ENCODE measurements at places on chromosomes 2 and 18.

DNA sequence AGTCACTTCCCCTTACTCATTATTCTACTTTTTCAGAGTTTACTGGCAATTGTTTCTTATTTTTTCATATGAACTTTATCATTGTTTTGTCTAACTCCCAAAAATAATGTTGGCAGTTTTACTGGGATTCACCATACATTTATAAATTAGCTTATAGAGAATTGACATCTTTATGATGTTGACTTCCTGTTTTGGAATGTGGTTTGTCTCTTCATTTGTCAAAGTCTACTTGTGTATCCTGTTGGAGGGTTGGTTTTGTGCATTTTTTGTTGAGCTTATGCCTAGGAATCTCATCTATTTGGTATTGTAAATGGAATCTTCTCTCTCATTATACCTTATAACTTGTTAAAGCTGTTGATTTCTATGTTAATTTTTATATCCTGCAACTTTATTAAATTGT, 16.4 kb downstream of the EPC2 start:
- no peak for DNase-seq

DNA sequence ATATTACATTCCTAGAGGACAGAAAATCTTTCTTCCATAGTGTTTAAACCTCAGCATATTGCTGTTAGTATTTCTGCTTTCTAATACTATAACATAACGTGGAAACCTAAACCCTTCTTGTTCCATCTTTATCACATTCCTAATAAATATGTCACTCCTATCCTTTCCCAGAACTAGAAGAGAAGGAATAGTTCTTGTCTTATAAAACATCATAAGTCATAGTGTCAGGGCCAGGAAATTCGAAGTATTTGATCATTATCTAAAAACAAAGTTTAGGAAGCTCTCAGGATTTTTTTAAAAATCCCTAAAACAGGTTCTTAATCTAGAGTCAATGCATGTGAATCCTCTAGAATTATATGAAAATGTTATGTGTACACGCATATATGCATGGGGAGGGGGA, 2.0 kb downstream of the NHEJ1 start:
- DNase-seq, result no peak

DNA sequence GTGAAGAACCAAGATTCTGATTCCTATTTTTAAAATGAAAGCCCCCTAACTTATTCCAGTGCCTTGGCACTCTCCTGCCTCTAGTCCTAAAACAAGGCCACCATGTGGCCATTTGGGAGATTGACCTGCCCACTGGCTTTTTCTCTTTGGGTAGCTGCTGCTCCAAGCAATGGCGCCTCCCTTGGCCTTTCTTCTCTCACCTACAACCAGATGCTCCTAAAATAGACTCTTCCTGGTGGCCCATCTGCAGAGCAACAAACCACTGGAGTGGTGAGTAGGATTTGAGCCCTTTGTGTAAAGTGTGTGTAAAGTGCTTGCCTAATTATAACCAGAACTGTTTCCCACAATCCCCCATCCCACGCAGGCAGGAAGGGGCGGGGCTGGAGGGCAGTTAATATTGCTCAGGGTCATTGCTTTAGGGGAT, 114.2 kb downstream of the FHOD3 start:
- DNase-seq, result no peak

DNA sequence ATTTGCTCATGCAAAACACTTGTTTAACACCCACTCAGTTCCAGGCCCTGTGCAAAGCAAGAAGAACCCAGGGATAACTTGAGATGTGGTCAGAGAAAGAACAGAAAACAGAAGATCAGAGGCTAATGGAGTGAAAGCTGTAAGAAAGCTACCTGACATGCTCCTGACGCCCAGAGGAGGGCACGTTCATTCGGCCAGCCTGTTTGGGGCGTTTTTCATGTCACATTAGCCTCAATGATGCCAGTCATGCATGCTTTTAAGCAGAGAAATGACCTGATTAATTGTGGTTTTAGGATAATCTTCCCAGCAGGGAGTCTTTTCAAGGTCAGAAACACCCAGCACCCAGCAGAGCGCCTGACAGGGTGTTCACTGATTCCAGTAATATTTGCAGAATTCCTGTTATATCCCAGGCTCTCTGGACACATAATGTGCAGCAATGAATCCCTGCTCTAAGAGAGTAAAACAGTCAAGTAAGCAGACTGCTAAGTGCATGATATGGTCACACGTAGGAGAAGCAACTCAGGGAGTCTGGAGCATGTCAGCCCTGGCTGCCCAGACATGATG, 320.0 kb downstream of the LRATD1 start:
- DNase-seq, result no peak

DNA sequence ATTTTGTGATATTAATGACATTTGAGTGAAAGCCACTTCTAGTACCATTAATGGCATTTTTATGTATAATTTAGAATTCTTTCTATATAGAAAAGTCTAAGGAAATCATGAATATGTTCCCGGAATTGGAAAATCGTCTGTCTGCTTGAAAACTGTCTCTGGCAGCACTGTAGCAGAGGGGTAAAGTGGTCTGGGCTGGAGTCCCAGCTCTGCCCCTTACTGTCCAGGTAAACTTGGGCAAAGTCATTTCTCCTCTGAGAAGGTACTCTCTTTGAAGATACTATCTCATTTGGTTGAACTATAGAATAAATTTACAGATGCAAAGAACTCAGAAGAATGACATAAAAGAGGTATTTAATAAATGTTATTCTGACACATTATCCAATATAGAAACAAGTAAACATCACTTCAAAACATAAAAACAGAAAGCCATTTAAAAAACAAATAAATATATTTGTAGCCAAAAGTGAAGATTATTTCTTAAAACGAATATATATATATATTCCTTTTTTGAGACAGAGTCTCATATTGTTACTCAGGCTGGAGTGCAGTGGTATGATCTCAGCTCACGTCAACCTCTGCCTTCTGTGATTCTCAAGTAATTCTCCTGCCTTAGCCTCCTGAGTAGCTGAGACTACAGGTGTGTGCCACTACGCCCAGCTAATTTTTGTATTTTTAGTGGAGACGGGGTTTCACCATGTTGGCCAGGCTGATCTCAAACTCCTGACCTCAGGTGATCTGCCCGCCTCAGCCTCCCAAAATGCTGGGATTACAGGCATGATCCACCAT, 149.8 kb upstream of the ITGA4 start:
- DNase-seq, result no peak

DNA sequence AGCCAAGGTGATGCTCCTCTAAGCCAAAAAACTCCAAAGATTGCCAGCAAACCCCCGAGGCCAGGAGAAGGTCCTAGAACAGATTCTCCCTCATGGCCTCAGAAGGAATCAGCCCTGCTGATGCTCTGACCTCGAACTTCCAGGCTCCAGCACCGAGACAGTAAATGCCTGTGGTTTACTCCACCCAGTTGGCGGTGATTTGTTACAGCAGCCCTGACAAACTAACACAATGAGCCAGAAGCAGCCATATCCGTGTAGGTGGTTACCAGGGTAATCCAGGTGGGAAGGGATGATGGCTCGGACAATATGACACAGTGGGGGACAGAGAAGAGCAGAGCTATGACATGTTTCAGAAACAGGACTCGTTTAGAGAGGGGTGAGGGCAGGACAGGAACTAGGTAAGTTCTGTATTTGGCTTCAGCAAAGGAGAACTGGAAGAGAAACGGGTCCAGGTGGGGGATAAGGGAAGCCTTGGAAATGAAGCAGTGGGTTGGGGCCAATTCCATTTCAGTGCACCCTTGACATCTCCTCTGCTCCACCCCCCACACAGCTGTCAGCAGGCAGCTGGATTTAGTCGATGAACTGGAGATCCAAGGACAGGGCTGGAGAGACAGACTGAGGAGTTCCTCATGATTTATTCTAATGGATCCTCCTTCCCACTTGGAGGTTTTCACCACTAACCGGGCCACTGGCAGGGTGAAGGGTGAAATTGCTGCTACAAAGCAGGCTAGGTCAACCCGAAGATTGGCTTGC, 179.7 kb upstream of the SH3BP4 start:
- no peak for DNase-seq

DNA sequence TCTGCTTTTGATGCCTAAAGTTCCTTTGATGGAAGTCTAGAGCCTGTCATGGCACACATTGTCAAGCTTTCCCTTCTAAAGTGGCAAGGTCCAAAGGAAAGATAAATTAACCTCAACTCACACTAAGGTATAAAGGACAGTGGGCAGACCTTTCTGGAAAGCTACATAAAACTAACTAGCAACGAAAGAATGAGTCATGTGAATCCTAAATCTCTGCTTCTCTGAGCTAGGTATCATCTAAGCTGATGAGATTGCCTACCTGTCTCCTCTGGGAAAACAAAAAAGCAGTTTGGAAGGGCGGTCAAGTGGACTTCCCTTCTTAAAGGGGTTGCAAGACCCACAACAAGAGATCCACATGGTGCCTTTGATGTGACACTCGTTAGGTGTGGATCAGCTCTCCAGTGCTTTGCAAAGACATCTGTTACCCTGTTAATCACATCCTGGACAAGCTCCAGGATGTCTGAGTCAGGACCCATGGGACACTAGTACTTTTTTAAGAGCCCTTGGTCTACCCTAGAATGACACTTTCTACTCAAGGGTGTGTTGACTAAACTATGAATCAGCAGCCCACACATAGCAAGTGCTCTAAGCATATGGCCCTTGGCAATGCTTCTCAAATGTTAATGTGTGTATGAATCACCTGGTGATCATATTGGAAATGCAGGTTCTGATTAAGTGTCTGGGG, 173.5 kb downstream of the ALK start:
- no peak for DNase-seq

DNA sequence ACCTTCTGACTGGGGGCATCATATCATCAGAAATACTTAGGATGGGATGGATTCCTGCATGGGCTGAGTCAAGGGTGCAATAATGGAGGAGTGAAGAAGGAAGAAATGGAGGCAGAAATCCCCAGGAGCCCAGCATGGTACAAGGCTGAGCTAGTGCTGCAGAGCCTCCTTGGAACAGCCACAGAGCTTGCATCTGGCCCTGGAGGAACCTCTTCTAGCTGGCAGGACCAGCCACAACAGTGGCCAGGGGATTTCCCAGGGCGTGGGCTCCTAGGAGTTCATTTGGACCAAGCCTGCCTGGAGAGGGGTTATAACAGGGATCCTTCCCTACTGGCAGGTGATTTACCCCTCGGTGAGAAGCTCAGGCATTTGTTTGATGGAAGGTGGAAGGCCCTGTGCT, 4.7 kb upstream of the IL37 start:
- DNase-seq, result no peak

GRCh38 chr2:12057436-12058166, 311.2 kb downstream of the LPIN1 start:
- no peak for DNase-seq

GRCh38 chr2:55616551-55617174, 759 bp downstream of the PPP4R3B start:
- no peak for DNase-seq

DNA sequence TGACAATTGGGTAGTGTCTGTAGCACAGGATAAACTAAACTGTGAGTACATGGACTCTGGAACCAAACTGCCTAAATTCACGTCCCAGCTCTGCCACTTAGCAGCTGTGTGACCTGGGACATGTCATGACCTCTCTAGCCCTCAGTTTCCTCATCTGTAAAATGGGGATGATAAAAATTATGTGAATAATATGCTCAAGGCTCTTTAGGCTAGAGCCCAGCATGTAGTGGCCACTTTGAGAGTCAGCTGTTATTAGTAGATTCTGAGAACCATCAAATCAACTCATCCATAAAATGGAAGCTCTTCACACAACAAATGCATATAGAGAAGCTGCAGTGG, 87.7 kb downstream of the INPP5D start:
- DNase-seq, result no peak

- DNase-seq, result no peak
Observed at GRCh38 chr2:175518206-175518605, 336.7 kb upstream of the ATP5MC3 start.

DNA sequence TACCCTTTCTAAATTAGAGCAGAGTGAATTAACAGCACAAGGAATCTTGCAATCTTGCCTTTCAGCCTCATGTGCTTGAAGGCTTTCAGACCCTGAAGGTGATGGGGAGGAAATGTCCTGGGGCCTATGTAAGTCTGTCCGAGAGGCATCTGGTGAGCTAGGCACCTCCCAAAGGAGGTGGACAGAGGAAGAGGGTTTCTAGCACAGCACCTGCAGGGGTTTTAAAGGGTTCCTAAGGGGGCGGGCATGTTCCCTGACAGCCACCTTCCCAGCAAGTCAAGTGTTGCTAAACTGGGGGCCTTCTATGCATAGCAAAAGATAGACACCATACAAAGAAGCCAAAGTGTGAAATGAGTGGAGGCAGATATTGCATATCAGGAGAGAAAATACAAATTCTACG, 88.5 kb downstream of the CDH2 start:
- DNase-seq, result no peak

DNA sequence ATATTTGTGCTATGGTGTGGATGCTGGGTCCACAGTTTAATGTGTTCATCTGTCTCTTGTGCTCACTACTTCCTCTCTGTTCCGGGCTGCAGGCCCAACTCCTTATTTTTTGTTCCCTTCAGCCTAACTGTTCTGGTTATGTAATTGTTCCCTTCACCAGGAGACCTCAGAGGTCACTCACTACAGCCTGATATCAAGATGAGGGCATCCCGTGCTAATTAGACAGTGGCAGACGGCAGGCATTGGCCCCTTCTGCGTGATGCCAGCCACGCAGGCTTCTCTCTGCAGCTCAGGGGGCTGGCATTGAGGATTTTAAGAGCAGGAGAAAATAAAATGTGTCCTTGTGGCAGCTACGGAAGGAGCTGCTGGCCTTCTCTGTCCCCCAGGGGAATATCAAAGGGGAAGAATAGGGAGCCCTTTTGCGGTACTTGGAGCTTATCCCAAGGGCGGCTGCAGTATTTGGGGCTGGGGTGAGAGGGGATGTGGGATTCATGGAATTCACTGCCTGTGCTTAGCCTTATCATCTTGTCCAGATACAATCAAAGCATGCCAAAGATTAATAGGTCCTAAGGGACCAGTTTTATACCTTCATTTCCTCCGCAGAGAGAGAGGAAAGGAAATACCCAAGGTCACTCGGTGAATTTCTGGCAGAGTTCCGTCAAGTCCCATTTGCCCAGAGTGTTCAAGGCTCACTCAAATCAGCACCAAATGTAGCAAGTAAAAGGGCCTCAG, 53.3 kb upstream of the TRIB2 start:
- no peak for DNase-seq

DNA sequence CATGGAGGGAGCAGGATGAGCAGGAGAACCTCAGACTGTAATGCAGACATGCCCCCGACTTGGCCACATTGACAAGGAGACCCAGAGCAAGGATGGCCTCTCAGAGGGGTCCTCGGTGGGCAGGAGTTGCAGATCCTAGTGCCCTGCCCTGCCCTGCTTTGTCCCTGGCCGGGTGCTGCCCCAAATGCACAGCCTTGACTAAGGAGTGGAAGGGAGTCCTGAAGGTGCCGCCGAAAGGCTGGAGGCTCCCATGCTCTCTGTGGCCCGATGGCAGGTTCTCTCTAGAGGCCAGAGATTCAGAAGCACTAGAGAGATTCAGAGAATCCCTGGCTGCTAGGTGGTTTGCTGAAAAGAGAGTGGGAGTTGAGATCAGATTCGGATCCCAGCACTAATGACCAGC, 64.4 kb downstream of the MARCO start:
- no peak for DNase-seq

GRCh38 chr2:148298196-148298595, 277.3 kb downstream of the MBD5 start:
- DNase-seq, result no peak

GRCh38 chr2:230627806-230628724, 84.6 kb upstream of the CAB39 start:
- no peak for DNase-seq

Measured in cortex of kidney (tissue), 1 donor.